Caco-2 (cell line): ENCODE measurements at places on chromosomes 12 and 14. TPM values are rescaled to one million over a fixed set of nuclear protein-coding genes. Genes with fewer than 3 reads are reported as not detected.

Gene BMP4
- 108 and 113 TPM in 2 replicates for total RNA-seq

Gene NPAS3
- total RNA-seq = not detected in 2 replicates

Gene PLEKHD1
- 0.42 and 0.50 TPM in 2 replicates for total RNA-seq

Gene ADAM20
- 0.65 and 0.73 TPM in 2 replicates for total RNA-seq

Gene CNIH1
- total RNA-seq = 159 and 164 TPM in 2 replicates

Gene RNASE1
- 1.2 and 1.5 TPM in 2 replicates for total RNA-seq

Gene PTGDR
- 0.16 and 0.41 TPM in 2 replicates for total RNA-seq

Gene GLIPR1L1
- total RNA-seq = not detected in 2 replicates

Gene CFL2
- total RNA-seq = 39.7 and 41.9 TPM in 2 replicates

Gene ZDHHC22
- not detected in 2 replicates for total RNA-seq

Gene TTC6
- 19.4 and 25.1 TPM in 2 replicates for total RNA-seq

Gene GPR84
- total RNA-seq = not detected in 2 replicates

- no peak for DNase-seq
- no peaks in the 10 kb centered on the region for H3K36me3 ChIP-seq
Observed at GRCh38 chr14:105742531-105742848, 216.1 kb downstream of the TMEM121 start.

- no peaks in the 10 kb centered on the region for H3K36me3 ChIP-seq
- no peak overlapping the region for H3K4me3 ChIP-seq
Observed at GRCh38 chr14:51458563-51458955, 193.2 kb upstream of the FRMD6 start.

DNA sequence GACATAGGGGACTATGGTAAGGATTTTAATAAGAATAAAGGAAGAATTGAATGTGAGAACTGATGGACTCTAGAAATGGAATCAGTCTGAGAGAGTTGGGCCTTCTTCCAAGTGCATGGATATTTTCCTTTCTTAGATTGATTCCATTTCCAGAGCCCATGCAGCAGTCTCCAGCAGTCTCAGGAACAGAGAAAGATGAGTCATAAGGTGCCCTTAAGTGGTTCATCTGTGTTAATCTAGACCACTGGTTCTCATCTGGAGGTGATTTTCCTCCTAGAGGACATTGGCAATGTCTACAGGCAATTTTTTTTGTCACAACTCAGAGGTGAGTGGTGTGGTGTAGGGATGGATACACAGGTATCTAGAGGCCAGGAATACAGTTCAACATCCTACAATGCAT, 25.9 kb downstream of the TRIM9 start:
- H3K36me3 ChIP-seq = no peaks in the 10 kb centered on the region
- H3K4me3 ChIP-seq = no peak overlapping the region
- H3K4me1 ChIP-seq = no peaks in the 10 kb centered on the region
- H3K27ac ChIP-seq = no peak overlapping the region

- H3K4me1 ChIP-seq = no peaks in the 10 kb centered on the region
- no peaks in the 10 kb centered on the region for H3K27me3 ChIP-seq
- no peak overlapping the region for H3K4me3 ChIP-seq
- no peaks in the 10 kb centered on the region; the same call in 1 of the 2 replicates for H3K36me3 ChIP-seq
- no peak for DNase-seq
- H3K27ac ChIP-seq = no peak overlapping the region
Observed at GRCh38 chr14:100293497-100294212, 12.6 kb downstream of the SLC25A29 start.

DNA sequence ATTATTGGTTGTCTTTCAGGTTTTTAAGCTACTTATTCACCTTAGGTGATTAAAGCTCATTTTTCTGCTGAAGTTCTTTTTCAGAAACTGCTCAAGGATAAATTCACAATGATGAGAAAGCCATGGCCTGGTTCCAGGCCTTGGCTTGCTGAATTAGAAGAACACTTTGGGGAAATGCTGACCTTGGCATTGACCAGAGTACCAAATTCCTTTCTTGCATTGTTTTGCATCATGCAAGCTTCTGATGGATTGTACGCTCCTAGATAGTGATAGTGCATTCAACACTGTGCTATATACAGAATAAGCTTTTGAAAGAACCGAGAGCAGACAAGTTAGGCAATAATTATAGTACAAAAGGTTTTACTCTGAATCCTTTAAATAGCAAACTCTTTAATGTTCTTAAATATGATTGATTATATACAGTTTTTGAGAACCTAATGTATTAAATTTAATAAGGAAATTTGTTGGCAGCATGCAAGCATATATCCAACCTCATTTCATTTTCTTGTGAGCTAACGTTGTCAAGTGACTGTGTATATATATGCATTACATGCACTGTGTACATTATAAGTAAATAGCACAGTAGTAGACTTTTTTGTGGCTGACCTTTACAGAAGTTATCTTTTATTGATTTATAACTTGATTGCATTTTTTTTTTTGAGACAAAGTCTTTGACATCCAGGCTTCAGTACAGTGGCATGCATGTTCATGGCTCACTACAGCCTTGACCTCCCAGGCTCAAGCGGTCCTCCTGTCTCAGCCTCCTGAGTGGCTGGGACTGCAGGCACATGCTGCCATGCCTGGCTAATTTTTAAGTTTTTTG, 99.2 kb downstream of the DIP2B start:
- H3K36me3 ChIP-seq = no peaks in the 10 kb centered on the region
- no peak overlapping the region for H3K27ac ChIP-seq
- H3K4me1 ChIP-seq = peaks cover under 1% of the 10 kb centered on the region; the same call in 1 of the 2 replicates
- no peak overlapping the region for H3K4me3 ChIP-seq
- DNase-seq = no peak
- no peaks in the 10 kb centered on the region for H3K27me3 ChIP-seq

GRCh38 chr12:78494911-78495310, 369.7 kb upstream of the SYT1 start:
- no peaks in the 10 kb centered on the region for H3K36me3 ChIP-seq
- no peak overlapping the region for H3K27ac ChIP-seq

- H3K36me3 ChIP-seq = no peaks in the 10 kb centered on the region
- no peak overlapping the region for H3K4me3 ChIP-seq
- no peak overlapping the region for H3K27ac ChIP-seq
- H3K4me1 ChIP-seq = no peaks in the 10 kb centered on the region
Observed at GRCh38 chr12:15044471-15044870, 71.6 kb downstream of the PDE6H start.

GRCh38 chr12:58296863-58297262, 355.5 kb downstream of the ATP23 start:
- H3K4me3 ChIP-seq = no peak overlapping the region
- no peak overlapping the region for H3K27ac ChIP-seq

GRCh38 chr14:68172216-68172615, 352.6 kb downstream of the RAD51B start:
- H3K36me3 ChIP-seq = no peaks in the 10 kb centered on the region
- H3K27ac ChIP-seq = peak overlapping the region; percentile 87
- no peaks in the 10 kb centered on the region for H3K27me3 ChIP-seq
- no peak for DNase-seq
- H3K4me1 ChIP-seq = peaks cover 30% of the 10 kb centered on the region

GRCh38 chr12:77578466-77579220, 252.1 kb upstream of the NAV3 start:
- H3K27ac ChIP-seq = no peak overlapping the region
- no peak for DNase-seq

- peak overlapping the region; percentile 66 for H3K4me3 ChIP-seq
- DNase-seq = no peak
- peaks cover 4% of the 10 kb centered on the region for H3K4me1 ChIP-seq
- H3K27ac ChIP-seq = peak overlapping the region; percentile 57
- H3K27me3 ChIP-seq = no peaks in the 10 kb centered on the region
Observed at GRCh38 chr12:12612358-12612757, 682 bp downstream of the CREBL2 start.

DNA sequence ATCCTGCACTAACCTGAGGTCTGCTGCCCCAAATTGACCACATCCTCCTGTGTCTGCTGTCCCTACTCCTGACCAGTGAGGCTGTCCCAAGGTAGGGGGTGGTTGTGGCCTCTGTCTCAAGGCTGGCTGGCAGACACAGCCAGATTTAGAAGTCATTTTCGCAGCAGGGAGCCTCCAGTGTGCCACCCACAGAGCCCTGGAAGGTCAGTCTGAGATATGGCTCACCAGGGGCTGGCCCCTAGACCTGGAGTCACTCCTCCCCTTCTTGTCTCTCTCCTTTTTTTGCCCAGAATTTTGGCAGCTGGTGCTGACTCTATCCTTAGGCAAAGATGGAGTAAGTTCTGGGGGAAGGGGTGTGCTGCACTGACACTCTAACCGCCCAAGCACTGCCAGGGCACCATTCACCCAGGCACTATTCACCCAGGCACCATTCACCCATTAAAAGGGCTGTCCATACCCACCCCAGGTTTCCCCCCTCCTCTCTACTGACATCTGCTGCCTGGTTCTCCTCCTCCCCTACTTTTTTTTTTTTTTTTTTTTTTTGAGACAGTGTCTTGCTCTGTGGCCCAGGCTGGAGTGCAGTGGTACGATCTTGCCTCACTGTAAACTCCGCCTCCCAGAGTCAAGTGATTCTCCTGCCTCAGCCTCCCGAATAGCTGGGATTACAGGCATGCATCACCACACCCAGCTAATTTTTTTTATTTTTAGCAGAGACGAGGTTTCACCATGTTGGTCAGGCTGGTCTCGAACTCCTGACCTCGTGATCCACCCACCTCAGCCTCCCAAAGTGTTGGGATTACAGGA, 7.7 kb downstream of the DDN start:
- no peak overlapping the region for H3K4me3 ChIP-seq
- DNase-seq = no peak
- no peaks in the 10 kb centered on the region for H3K36me3 ChIP-seq
- peaks cover 19% of the 10 kb centered on the region for H3K4me1 ChIP-seq
- no peaks in the 10 kb centered on the region for H3K27me3 ChIP-seq

DNA sequence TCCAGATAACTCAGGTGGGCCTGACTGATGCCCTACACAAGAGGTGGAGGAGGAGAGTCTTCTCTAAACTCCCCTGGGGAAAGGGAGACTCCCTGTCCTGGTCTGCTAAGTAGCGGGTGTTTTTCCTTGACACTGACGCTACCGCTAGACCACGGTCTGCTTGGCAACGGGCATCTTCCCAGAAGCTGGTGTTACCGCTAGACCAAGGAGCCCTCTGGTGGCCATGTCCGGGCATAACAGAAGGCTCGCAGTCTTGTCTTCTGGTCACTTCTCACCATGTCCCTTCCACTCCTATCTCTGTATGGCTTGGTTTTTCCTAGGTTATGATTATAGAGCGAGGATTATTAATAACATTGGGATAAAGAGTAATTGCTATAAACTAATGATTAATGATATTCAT, 965.5 kb downstream of the TMEM121 start:
- no peak overlapping the region for H3K27ac ChIP-seq
- H3K36me3 ChIP-seq = no peaks in the 10 kb centered on the region
- H3K27me3 ChIP-seq = no peaks in the 10 kb centered on the region; the same call in 1 of the 2 replicates
- no peak overlapping the region for H3K4me3 ChIP-seq
- peak; percentile 32 for DNase-seq
- no peaks in the 10 kb centered on the region for H3K4me1 ChIP-seq

- H3K4me3 ChIP-seq = no peak overlapping the region
- DNase-seq = no peak
- H3K36me3 ChIP-seq = no peaks in the 10 kb centered on the region; the same call in 1 of the 2 replicates
- no peaks in the 10 kb centered on the region for H3K27me3 ChIP-seq
- no peak overlapping the region for H3K27ac ChIP-seq
Observed at GRCh38 chr14:81301371-81301770, 80.6 kb upstream of the GTF2A1 start.

GRCh38 chr12:118514297-118514696, 137.9 kb downstream of the SUDS3 start:
- no peak overlapping the region for H3K4me3 ChIP-seq
- no peak overlapping the region for H3K27ac ChIP-seq
- no peaks in the 10 kb centered on the region for H3K4me1 ChIP-seq
- H3K36me3 ChIP-seq = no peaks in the 10 kb centered on the region

DNA sequence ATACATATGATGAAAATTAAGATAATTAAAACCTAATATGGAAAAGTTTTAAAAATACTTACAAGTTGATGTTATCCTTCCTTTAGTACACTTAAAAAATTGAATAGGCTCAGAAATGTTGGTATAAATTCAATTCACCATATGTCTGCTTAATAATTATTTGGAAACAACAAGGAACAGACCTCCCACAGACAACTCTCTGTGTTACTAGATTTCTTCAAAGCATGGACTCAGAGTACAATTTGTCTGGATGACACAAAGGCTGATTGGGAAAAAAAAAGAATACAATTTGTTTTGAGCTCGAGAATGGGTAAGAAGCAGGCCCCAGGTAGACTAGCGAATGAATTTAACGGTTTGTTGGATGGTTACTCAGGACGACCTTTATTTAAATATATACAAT, 48.9 kb upstream of the BTG1 start:
- no peaks in the 10 kb centered on the region for H3K36me3 ChIP-seq
- no peak overlapping the region for H3K27ac ChIP-seq
- H3K27me3 ChIP-seq = no peaks in the 10 kb centered on the region
- no peak overlapping the region for H3K4me3 ChIP-seq
- no peaks in the 10 kb centered on the region for H3K4me1 ChIP-seq

DNA sequence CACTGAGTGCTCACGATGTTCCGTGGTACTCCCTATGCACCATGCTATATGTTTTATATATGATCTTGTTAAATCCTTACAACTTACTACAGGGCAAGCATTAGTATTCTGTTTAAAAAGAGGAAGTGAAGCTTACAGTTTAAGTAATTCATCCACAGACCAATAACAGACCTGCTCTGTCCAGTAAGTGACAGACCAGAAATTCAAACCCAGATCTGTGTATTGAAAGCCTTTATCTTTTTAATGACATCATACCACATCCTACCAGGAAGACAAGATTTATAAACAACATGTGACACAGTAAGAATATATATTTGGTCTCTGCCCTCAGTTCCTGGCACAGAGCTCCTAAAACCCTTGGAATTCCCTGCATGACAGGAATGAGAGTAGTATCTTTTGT, 206.5 kb downstream of the STXBP6 start:
- no peak for DNase-seq
- H3K4me3 ChIP-seq = no peak overlapping the region
- no peaks in the 10 kb centered on the region for H3K27me3 ChIP-seq

GRCh38 chr12:91885851-91886731, 259.6 kb downstream of the BTG1 start:
- DNase-seq = peak; percentile 7
- H3K27me3 ChIP-seq = no peaks in the 10 kb centered on the region
- no peak overlapping the region for H3K27ac ChIP-seq
